Esophagus muscularis mucosa (tissue), 4 donors: ENCODE measurements at places on chromosomes 12 and 14.

DNA sequence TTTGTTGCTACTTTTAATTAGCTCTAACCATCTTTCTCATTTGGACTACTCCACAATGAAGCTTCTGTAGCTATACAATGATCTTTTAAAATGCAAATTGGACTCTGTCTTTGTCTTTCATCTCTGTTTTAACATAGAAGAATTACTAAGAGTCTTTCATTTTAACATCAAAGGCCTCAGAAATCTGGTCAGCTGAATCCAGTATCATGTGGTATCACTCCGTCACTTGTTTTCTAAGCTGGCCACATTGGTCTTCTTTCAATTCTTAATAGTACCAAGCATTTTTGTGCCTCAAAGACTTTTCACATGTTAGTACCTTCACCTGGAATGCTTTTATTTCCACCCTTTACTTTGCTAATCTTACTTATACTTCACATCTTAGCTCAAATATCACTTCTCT, 95.5 kb upstream of the SLC16A7 start:
- no peak for DNase-seq

DNA sequence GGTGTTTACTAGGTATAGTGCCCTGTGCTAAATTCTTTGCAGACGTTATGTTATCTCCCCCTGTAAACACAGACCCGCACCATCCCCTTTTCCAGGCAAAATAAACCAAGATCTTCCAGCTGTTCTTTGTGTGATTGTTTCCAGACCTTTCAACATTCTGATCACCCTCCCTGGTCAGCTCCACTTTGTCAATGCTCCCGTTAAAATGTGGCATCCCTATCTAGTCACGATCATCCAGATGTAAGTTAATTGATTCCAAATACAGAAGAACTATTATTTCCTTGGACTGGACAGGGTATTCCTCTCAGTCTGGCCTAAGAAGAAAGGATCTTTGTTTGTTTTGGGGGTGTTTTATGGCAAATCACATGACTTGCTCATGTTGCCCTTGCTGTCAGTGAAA, 127.6 kb upstream of the ARID2 start:
- no peak for DNase-seq

DNA sequence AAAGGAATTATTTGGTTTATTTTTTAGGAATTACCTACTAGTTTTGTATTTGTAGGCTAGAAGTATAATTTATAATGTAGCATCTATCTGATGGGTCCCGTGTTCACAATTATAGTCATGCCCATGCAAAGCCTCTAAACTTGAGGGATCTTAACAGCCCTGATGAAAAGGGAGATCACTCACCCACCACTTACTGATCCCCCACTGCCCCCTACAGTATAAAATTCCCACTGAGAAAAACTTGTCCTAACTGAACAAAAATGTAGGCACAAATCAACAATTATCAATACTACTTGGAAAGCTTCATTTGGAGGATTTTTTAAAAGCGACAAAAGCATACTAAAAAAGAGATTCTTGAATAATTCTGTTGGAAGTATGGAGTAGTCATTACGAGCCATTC, 21.0 kb downstream of the WIF1 start:
- no peak for DNase-seq

GRCh38 chr14:96272777-96273473, 16.9 kb downstream of the BDKRB1 start:
- peak; percentile 87 for DNase-seq
